Muscle of leg (tissue), 16 donors: ENCODE measurements at places on chromosomes 11 and 22.

DNA sequence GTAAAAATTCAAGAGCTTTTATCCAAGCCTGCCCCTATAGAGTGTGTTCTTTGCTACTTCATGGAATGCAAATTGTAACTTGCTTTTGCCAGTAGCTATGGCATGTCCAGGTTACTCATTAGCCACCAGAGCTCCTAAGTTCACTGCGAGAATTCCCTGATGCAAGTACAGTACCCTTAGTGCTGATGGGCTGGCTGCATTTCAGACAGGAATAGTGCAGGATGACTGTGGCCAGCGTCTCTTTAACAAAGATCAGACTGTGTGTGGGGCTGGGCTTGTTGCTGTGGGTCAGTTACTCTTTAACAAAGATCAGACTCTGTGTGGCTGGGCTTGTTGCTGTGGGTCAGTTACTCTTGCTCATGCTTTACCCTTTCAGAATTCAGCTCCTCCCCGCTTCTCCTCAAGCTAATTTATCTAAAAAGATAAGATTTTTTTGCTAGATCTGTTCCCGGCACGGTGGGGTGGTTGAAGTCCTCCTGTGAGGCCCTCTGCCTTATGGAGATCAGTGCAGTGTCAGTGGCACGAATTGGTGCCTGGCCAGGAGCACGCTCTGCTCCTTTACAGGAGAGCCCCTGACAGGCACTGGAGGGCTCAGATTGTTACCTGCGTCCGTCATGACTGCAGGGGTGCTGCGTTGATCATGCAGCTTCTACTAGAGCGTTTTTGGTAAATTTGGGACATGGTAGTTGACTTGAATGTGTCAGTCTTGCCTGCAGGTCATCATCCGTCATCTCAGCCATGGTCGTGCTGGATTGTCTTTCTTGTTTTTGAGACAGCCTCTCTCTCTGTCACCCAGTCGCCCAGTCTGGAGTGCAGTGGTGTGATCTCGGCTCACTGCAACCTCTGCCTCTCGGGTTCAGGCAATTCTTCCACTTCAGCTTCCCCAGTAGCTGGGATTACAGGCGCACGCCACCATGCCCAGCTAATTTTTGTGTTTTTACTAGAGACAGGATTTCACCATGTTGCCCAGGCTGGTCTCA lies 27.0 kb downstream of the AP2A2 start:
- DNase-seq = no peak

DNA sequence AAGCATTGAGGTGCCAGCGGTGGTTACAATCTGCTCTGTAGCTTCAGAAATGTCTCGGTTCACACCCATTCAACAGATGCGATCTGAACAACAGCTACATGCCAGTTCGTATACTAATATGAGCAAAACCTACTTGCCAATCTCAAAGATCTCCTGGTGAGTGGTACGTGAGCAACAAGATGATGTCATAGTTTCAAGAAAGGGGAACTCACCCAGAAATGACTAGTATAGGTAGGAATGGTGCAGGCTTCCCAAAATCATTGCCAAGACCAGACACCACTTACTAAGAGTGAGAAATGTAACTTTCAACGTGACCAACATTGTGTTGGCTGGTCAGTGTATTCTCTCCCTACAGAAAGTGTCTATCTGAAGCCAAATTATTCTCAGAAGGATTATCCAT lies 31.1 kb downstream of the OR6Q1 start:
- DNase-seq = no peak

GRCh38 chr22:44406341-44407170 lies 91.5 kb downstream of the RTL6 start:
- peak; percentile 46 for DNase-seq

DNA sequence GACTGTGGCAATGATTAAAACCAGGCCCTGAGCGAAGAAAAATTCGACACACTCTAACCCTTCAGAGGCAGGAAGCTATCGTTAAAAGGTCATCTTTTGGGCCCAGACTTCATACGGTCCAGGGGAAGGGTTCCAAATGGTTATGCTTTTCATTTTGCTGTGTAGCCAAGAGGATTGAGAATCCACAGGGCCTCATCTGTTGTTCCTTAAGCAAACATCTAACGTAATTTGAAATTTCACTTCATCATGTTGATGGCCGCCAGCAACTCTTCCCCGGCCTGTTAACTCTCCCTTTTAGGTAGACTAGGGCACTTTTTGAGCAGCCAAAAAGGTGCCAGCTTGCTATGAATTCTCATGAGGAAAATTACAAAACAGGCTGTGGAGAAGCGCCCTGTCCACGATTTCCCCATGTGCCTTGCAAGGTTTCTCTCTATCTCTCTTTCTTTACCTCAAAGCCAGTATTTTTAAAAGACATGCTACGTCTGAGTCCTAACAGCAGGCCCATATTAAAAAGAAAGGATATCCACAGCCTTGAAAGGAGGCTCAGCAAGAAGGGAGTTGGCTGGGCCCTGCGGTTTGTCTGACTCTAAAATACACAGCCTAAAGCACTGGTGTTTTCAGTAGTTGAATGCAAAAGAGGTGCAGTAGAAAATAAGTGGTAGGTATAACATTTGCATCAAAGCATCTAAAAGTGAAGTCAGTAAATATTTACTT lies 356.3 kb upstream of the NARS2 start:
- DNase-seq = no peak

- peak; percentile 85 for DNase-seq
Observed at GRCh38 chr22:24697621-24698082, 76.9 kb downstream of the PIWIL3 start.

- no peak for DNase-seq
Observed at GRCh38 chr11:62141111-62142042, 17.6 kb downstream of the INCENP start.

DNA sequence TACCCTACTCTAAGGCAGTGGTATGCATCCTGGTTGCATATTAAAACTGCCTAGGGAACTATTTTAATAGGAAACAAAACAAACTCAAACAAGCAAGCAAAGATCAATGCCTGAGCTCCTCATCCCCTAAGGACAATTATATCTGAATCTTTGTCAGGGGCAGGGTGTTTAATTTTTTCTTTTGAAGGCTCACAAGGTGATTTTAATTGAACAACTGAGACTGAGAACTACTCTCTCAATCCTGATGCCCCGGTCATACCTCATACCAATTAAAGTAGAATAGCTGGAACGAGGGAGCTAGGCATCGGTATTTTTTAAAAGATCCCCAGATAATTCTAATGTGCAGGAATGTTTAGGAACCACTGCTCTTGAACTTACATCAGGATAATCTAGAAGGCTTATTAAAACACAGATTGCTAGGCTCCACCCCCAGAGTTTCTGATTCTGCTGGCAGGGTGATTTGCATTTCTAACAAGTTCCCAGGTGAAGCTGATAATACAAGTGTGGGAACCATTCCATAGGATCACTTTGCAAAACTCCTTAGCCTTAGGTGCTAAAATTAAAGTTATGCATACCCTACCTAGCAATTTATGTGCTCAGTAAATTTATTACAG lies 416.5 kb downstream of the GUCY1A2 start:
- no peak for DNase-seq

DNA sequence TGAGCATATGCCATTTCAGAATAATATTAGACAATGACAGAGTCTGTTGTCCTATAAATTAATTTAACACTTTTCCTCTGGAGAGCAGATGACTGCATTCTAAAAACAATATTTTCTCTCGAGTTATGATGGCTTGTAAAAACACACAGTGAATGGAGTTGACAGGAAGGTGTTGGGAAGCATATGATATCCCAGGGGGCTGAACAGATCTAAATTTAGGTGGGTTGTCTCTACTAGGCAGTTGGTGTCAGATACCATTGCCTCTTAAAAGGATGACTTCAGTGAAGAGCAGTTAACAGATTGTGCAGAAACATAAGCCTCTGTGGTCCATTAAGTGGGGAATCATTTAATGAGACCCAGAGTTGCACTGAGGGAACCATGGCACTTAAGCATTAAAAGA lies 30.7 kb downstream of the SVIP start:
- DNase-seq = no peak

GRCh38 chr22:23743303-23743705 lies 7.6 kb downstream of the ZNF70 start:
- peak; percentile 92 for DNase-seq

- DNase-seq = no peak
Observed at GRCh38 chr22:45889093-45889538, 87.8 kb downstream of the WNT7B start.

DNA sequence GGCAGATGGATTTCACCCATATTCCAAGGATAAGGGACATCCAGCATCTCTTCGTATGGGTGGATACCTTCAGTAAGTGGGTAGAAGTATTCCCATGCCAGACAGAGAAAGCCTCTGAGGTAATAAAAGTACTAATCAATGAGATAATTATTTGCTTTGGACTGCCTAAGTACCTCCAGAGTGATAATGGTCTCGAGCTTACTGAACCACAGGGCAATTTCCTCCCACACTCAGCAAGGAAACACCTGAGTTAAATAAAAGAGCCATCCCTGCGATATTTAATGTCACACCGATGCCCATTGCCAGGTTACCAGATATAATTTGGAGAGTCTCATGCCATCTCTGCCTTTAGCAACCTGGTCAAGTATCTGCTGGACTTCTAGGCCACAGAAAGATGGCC lies 70.6 kb upstream of the MPEG1 start:
- no peak for DNase-seq

DNA sequence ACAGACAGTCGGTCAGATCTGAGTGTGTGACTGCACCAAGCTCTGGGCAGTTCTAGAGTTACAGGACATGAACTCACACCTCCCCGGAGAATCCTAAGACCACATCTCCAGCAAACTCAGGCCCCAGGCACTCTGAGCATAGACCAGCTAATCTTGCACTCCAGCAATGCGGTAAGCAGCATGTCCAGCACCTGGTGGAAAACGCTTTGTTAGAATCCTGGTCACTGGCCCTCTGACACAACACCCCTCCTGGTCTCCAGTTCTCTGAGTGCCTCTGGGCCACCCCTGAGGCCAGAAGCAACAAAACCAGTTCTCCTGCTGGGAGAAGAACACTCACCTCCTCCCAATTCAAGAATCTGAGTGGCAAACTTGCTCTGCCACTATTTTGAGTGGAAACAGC lies 82.7 kb upstream of the TMEM45B start:
- no peak for DNase-seq

DNA sequence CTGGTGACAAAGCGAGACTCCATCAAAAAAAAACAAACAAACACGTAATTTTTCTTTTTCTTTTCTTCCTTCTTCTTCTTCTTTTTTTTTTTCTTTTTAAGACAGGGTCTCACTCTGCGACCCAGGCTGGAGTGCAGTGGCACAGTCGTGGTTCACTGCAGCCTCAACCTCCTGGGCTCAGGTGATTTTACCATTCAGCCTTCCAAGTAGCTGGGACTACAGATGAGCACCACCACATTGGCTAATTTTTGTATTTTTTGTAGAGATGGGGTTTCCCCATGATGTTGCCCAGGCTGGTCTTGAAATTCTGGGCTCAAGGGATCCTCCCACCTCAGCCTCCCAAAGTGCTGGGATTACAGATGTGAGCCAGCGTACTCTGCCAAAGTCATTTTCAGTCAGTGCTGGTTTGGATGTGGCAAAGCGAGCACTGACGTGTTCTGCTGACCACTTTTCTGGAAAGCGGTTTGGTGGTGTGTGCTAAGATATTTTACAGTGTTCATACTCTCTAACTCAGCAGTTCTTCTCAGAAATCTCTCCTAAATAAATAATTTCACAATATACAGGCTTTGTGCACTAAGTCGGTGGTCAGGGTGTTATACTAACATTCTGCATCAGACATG lies 10.7 kb downstream of the FAM118A start:
- peak; percentile 48 for DNase-seq

DNA sequence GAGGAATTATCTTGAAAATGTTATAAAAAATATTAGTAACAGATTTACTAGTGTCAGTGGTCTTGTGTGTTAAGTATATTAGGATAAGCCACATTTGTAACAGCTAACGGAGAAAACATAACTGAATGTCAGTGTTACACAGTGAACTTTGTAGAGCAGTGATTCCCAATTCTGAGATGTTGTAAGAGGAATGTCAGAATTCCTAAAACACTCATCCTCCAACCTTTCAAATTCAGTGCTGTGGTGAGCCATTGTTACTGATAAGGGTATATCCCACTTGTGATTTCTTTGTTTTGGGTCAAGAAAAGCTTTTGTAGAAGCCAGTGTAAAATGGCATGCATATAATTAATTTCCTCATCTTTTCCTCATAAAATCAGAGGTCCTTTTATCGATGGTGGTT lies 61.9 kb downstream of the ARHGEF12 start:
- DNase-seq = no peak

DNA sequence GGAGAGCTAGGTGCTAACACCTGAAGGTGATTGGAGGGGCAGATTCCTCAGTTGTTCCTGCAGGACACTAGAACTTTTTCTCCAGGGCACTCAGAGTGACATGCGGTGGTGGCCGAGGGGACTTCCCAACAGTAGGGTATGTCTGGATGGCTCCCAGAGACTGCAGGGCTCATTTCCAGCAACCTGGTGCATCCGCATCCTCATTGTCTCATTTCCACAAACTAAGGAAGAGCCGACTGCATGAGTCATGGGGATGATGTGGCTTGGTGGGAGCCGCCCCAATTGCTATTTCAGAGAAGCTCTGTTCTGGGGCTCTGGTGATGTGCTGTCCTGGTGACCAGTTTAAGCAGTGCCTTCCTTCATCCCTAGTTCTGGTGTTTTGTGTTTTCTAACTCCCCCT lies 2.8 kb upstream of the ROBO4 start:
- DNase-seq = peak; percentile 60

DNA sequence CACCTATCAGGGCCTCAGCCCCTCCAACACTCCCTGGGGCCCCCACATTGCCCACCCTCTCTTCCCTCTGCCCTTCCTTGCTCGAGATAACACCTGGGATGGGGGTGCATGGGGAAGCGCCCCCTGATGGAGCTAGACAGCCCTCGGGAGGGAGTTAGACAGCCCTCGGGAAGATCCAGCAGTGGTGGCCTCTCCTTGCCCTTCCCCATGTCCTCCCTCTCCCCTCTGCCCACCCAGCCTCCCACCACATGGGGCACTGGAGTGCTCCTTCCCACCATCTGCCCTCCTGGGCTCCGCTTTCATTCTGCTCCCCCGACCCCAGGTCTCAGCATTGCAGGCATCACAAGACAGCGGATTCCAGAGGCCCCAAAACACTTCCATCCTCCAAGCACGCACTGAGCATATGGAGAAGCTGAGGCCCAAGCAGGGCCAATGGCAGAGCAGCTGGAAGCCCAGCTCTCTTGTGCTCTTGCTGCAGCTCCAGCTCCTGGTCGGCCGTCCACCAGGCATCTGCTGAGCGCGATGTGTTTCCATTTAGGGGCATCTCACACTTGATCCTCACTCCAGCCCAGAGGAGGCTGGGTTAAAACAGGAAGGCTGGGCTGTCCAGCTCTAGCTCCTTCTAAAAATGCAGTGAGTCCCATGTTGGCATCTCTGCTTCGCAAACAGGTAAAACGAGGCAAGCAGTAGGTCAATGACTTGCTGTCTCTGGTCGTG lies 65.6 kb downstream of the IGLL1 start:
- DNase-seq = no peak

- DNase-seq = no peak
Observed at GRCh38 chr11:77542296-77542695, 47.5 kb upstream of the AQP11 start.

- DNase-seq = peak; percentile 77
Observed at GRCh38 chr22:28051787-28052356, 132.8 kb upstream of the PITPNB start.

GRCh38 chr11:19187833-19188258 lies 13.9 kb downstream of the CSRP3 start:
- DNase-seq = no peak

- no peak for DNase-seq
Observed at GRCh38 chr11:69721745-69722144, 17.9 kb upstream of the FGF19 start.

GRCh38 chr11:94186342-94187203 lies 57.9 kb downstream of the PANX1 start:
- DNase-seq = no peak

GRCh38 chr22:35509451-35509850 lies 31.2 kb upstream of the RASD2 start:
- DNase-seq = no peak
